ENCODE measurements at places on chromosomes 6 and 20.

- DNase-seq: no peak
These were observed 158.8 kb downstream of the DST start for GRCh38 chr6:56483929-56484328.

- peak; percentile 45 for DNase-seq
These were observed 5.2 kb downstream of the SIRPA start for GRCh38 chr20:1900321-1900801.

- DNase-seq: no peak
These were observed 208.1 kb upstream of the SYNDIG1 start for GRCh38 chr20:24261351-24261750.

GRCh38 chr6:37103169-37104039 lies 66.5 kb upstream of the PIM1 start:
- DNase-seq: peak; percentile 92

DNA sequence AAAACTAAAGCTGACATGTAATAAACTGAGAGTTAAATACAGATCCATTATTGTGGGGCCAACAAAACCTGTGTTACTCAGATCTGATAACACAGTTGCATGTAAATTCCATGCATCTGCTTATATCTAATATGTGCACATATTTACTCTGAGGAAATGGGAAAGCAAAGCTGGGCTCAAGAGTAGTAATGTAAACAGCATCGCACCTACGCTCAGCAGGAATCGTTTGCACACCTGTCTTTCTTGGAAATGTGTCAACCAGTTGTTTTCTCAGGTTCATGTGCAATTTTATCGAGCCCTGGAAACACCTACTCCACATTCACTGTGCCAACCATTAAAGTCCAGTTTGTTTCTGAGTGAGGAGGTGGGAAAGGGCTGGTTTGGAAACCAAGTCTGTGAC lies 80.3 kb upstream of the CNKSR3 start:
- DNase-seq: peak; percentile 93

- DNase-seq: no peak
These were observed 53.9 kb downstream of the KIZ start for GRCh38 chr20:21179757-21180156.
